Activated T-helper 2 cell treated with anti-CD3 and anti-CD28 coated beads, Interferon-gamma antibody, Interleukin-2, Interleukin-4, amounts not matched to agents 10 μg/mL and 5 μg/mL and 100 μg/mL, durations not matched to agents 14 hours and 24 hours and 36 hours (primary cell): ENCODE measurements at places on chromosomes 6 and 20.
A peak's percentile ranks its signal among the peaks of the same experiment; 100 is the strongest.

GRCh38 chr6:99151634-99152346 is 197.7 kb downstream of the FAXC start:
- peak; percentile 13 for DNase-seq

DNA sequence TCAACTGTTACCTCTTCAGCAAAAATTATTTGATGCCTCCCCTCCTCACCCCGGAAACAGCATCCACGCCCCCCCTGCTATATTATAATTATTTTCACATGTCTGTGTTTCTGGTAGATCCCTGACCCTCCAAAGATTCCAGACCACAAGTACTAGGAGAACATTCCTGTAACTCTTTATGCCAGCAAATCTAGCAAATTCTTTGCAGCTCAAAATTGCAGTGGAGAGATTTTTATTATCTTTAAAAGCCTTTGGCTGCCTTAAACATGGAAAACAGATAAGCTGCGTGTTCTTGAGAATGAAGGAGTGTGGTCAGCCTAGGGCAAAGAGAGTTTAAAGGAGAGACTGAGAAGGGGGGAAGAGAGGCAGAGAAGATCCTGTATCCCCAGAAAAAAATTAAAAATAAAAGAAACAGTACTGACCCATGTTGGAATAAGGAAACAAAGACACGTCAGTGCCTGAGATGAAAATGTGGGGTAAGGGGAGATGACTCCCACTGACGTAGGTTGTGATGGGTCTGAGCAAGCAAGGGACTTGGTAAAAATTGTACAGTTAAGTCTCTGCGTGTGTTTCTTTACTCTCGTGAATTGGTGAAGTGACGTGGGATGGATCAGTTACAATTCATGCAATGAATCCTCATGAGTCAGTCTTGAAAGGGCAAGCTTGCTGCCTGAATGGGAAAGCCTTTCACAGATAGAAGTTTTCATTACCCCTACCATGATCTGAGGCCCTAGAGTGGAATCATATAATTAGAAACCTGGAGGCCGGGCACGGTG is 8.3 kb downstream of the ID4 start:
- DNase-seq = no peak

- no peak for DNase-seq
These were observed 475.6 kb upstream of the ADGRB3 start for GRCh38 chr6:68159433-68159832.

DNA sequence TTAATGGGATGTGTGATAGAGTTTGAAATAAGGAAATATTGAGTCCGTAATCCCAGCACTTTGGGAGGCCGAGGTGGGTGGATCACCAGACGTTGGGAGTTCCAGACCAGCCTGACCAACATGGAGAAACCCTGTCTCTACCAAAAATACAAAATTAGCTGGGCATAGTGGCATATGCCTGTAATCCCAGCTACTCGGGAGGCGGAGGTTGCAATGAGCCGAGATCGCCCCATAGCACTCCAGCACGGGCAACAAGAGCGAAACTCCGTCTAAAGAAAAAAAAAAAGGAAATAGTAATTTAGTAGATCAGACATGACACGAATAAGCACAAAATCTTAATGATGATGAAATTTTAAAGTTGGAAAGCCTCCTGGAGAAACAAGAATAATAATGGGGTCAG is 14.8 kb downstream of the GJA1 start:
- DNase-seq = no peak

DNA sequence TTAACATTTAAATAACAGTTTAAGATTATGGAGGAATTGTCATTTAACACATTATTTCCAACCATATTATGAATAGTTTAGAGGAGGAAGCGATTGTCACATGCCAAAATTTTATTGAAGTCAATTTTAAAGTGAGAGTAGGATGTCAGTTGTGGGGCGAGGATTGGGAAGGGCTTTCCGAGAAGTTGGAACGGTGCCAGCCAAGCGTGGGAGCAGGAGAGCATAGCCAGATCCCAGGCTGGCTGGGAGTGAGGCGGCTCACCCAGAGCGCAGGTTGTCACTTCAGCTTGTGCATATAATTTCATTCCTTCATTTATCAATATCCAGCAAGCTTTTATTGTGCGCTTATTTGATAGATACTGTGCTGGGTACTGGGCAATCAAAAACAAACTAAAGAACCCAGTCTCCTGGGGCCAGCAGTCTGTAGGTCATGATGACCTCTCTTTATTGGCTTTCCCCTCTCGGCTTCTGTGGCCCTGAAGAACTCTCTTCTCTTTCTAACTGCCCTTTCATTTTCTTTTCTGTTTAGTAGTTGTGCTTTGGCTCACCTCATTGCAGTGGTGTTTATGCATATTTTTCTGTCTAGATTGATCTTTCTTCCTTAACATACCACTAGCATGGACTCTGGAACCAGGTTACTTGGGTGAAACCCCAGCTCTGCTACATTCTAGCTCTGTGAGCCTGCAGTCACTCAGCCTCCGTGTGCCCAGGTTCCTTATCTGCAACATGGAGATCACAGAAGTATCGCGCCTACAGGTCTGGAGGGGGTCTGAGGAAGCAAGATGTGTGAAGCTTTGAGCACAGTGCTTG is 6.4 kb downstream of the CEP43 start:
- DNase-seq = no peak

GRCh38 chr20:21557241-21558020 is 43.6 kb upstream of the NKX2-2 start:
- peak; percentile 24 for DNase-seq

GRCh38 chr6:170505306-170505705 is 47.8 kb downstream of the PSMB1 start:
- no peak for DNase-seq

DNA sequence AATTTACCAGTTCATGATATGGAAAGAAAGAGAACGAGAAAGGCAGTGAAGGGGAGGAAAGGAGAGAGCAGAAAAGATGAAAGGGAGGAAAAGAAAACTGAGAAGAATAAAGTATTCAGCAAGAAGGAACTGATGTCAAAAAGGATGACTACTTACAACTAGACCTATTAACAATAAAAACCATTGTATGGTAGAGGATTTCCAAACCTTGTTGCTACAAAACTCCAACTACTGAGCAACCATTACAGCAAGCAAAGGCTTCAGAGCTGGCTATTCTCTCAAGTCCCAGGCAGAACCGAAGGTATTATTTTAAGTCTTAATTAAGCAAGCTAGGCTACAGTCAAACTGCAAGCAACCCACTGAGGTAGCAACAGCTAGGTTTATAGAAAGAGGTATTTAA is 142.2 kb downstream of the BTBD9 start:
- no peak for DNase-seq

- no peak for DNase-seq
These were observed 75.9 kb upstream of the SPACA1 start for GRCh38 chr6:87971605-87972262.

DNA sequence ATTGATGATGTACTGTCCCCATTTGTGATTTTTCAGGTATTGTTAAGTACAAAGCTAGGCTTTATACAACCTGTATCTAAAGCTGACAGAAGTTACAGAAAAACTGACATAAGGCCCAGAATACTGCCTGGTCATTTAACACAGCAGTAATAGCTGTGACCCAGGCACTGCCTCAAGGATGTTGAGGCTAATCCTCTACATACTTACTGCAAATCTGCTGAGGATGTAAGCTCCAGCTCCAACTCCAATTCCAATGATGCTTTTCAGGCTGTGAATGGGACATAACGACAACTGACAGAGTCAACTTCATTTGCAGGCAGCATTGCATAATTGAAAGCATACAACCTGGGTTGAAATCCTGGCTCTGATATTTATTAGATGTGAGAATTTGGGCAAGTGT is 36.3 kb upstream of the SLA2 start:
- no peak for DNase-seq

DNA sequence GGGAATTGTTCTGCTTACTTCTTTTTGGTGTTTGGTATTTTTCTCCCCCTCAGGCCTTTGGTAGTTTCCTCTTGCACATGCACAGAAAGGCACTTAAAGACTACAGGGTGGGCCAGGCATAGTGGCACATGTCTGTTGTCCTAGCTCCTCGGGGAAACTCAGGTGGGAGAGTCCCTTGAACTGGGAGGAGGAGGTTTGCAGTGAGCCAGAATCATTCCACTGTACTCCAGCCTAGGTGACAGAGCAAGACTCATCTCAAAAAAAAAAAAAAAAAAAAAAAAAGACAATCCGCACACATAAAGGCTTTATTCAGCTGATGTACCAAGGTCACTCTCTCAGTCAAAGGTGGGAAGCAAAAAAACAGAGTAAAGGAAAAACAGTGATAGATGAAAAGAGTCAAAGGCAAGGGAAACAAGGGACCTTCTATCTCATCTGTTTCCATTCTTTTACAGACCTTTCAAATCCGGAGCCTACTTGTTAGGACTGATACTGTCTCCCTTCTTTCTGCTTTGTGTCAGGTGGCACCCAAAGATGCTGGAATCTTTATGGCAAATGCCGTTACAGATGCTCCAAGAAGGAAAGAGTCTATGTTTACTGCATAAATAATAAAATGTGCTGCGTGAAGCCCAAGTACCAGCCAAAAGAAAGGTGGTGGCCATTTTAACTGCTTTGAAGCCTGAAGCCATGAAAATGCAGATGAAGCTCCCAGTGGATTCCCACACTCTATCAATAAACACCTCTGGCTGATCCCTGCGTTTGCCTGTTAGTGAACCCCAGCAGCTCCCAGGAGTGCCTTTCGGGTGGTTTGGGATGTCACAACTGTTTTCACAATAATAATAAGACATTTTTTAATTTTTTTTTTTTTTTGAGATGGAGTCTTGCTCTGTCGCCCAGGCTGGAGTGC is 9.3 kb downstream of the DEFB123 start:
- DNase-seq = no peak
